ENCODE measurements at places on chromosomes 6 and 20.

DNA sequence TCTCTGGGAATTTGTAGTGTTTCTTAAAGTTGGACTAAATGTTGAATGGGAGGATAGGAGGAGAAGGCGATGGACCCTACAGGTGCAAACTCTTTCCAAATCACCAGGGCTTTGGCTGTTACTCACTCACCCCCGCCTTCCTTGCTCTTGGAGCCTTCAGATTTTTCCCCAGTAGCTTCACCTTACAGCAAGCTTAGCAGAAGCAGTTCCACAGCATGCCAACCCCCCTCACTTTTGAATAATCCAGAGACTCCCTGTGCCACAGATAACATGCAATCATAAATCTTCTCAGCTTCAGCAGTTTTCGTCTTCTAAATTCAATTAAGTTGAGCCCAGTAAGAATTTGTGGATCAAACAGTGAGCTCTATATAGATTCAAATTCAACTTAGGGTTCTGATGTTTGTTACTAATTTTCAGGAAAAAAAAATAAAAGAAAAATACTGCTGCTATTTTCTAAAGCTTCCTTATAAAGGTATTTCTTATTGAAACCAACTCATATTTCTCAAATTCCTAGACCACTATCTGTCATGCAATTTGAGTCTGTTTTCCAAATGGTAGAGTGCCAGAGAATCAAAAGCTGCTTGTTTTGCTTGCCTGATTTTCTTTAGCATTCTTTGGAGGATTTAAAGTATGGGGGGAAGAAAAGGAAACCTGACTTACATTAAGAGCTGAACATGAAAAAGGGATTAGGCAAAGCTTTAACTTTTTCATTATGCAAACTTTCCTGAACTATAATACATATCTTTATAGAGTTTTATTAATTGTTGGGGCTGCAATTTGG lies 166.4 kb downstream of the EYA4 start:
- DNase-seq, result no peak

DNA sequence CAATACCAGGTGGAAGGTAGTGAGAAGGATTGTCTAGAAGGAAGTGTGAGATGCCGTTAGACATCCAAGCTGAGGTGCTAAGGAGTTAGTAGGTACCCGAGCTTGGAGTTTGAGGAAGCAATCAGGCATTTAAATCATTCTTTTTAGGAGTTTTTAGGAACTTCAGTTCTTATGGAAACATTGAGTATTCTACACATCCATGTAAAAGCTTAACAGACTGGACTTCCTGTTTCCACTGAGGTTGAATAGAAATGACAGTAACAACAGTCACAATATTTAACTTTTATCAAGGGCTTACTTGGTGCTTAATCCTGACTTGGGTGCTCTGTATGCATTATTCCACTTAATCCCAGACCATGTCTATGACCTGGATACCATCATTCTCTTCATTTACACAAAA lies 136.4 kb downstream of the UST start:
- DNase-seq, result no peak

GRCh38 chr6:20722455-20722854 lies 188.2 kb downstream of the CDKAL1 start:
- DNase-seq, result no peak

DNA sequence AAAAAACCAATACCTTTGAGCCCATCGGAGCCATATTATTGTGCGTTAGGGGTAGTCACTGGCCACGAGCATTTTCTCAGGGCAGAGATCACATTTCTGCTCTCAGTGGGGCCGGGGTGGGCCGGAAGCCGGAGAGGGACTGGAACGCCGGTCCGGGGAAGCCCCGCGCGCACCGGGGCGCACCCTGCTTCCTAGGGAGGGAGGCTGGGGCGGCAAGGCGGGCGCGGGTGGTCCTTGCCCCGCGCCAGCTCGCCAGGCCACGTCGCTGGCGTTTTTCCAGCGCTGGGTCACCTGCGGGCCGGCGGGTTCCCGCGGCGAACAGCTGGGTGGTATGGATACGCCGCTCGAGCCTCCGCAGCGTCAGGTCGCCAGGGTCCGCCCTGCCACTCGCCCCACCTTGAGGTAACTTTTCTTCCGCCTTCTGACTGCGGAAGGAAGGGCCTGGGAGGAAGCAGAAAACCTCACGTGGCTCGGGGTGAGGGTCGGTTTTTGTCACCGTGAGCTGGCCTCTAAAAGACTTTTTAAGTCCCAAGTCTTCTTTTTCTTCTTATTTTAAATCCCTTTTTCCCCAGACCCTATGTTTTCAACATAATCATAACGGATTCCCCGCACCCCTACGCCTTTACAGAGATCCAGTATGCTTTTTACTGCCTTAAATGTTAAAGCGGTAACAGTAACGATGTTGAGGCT lies 2.7 kb upstream of the EEF1A1 start:
- DNase-seq, result peak; percentile 54
